Tibial nerve (tissue), 4 donors: ENCODE measurements at places on chromosomes 1 and 21.

GRCh38 chr1:2934642-2935081 is 86.6 kb upstream of the ACTRT2 start:
- DNase-seq, result no peak

GRCh38 chr1:161177112-161177935 is at the start of gene B4GALT3:
B4GALT3 (minus strand) TSS chr1:161177507; CDS start chr1:161176060, 1,447 bp downstream.
- peak; percentile 87 for DNase-seq

GRCh38 chr1:111203681-111204200 is 3.3 kb upstream of the DENND2D start:
- DNase-seq, result peak; percentile 56

GRCh38 chr21:38567335-38567969 is 69.2 kb upstream of the ERG start:
- no peak for DNase-seq

DNA sequence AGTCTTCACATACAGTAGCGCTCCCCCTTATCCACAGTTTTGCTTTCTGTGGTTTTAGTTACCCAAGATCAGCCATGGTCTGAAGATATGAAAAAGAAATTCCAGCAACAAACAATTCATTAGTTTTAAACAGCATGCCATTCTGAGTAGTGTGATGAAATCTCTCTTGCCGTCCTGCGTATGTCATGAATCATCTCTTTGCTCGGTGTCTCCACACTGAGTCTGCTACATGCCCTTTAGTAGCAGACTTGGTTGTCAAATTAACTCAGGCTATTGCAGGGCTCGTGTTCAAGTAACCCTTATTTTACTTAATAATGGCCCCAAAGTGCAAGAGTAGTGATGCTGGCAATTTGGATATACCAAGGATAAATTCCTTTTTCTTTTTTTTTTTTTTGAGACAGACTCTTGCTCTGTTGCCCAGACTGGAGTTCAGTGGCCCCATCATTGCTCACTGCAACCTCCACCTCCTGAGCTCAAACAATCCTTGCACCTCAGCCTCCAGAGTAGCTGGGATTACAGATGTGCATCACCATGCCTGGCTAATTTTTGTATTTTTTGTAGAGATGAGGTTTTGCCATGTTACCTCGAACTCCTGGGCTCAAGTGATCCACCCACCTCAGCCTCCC is 22.6 kb downstream of the PHACTR4 start:
- DNase-seq, result no peak

DNA sequence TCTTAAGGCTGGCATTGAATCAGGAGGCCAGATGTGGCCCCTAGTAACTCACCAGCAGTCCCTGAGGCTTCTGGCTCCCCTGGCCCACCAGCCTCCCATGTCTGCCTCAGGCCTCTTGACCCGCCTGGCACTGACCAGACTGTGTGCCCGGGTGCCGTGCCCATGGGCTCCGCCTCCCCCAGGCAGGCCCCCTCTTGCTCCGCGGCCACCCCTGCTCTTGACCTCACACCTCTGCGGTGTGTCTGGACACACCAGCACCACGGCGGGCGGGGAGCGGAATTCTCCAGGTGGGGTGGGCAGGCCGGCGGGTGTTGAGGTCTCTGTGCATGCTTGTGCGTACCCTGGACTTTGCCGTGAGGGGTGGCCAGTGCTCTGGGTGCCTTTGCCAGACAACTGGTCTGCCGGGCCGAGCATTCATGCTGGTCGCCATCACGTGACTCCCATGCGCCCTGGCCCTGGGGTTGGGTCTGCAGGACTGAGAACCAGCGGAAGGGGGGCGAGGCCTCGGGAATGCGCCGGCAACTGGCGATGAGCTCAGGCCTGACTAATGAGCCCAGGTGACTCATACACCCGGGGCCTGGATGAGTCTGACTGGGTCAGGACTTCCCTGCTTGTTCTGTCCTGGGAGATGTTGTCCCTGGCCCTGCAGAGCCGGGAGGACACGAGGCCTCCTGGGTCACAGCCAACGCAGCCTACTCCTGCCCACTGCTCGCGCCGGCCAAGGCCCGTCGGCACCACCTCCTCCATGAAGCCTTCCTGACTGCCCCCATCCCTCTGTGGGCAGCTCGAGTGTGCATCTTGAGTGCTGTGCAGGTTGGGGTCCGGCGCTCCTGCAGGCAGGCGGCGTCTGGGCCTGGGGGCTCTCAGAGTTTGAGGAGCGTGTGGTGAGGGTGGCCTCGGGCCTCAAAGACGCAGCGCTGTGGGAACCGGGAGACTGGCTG is 22.6 kb downstream of the COL18A1 start:
- no peak for DNase-seq

GRCh38 chr1:164660412-164660772 is 101.4 kb downstream of the PBX1 start:
- DNase-seq, result no peak

DNA sequence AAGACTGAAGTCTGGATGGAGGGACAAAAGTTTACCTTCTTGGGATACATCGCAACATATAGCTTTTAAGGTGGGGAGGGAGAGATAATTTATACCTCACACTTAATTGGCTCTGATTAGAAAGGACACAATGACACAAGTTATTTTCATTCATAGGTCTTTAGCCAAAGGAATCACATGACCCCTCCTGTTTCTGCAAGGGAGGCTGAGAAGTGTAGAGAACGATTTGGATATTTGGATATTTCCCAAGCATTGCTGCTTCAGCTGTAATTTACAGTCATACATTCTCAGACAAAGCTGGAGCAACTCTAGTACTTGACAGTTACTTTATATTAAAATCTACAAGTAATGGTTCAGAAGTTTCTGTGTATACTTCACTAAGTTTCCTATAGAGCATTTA is 24.2 kb downstream of the DAP3 start:
- no peak for DNase-seq
